ENCODE measurements at places on chromosomes 1 and 21.

GRCh38 chr1:246742396-246742795, 18.2 kb downstream of the SCCPDH start:
- no peak for DNase-seq

DNA sequence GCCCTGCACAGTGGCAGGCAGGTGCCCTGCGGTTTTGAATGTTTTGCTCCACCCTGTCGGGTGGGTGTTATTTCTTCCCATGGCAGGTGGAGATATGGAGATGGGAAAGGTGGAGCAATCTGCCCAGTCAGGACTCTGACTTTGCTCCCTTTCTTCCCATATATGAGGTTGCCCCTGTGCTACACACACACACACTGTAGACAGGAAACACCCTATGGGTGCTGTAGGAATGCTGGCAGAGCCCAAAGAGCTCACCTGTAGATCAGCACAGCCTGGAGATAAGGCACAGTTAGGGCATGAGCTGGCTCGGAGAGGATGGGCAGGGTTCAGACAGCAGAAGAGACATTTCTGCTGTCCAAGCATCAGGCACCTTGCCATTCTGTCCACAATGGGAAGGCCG, 246.0 kb upstream of the AJAP1 start:
- no peak for DNase-seq

GRCh38 chr1:107662971-107663370, 302.0 kb downstream of the VAV3 start:
- DNase-seq = no peak

GRCh38 chr1:192559115-192560006, 16.2 kb upstream of the RGS1 start:
- no peak for DNase-seq

GRCh38 chr1:40183055-40183710, 22.0 kb downstream of the RLF start:
- no peak for DNase-seq
